ENCODE measurements at places on chromosomes 16 and 17.

DNA sequence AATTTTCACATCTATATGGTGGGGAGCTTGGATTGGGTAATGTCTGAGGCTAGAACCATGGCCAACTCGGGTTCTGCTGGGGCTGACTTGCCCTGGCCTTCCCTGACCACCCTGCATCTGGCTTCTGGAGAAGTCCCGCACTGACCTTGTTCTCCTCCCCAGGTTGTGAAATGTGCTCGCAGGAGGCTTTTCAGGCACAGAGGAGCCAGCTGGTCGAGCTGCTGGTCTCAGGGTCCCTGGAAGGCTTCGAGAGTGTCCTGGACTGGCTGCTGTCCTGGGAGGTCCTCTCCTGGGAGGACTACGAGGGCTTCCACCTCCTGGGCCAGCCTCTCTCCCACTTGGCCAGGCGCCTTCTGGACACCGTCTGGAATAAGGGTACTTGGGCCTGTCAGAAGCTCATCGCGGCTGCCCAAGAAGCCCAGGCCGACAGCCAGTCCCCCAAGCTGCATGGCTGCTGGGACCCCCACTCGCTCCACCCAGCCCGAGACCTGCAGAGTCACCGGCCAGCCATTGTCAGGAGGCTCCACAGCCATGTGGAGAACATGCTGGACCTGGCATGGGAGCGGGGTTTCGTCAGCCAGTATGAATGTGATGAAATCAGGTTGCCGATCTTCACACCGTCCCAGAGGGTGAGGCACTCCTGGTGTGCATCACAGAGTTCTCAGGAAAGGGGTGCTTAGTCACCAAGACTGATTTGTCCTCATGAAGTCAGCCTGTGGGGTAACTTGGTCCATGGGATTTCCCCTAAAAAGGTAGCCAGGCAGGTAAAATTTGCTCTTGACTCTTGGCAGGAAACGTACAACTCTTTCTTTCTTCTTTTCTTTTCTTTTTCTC, 6.1 kb downstream of the NOD2 start:
- DNase-seq, result no peak

DNA sequence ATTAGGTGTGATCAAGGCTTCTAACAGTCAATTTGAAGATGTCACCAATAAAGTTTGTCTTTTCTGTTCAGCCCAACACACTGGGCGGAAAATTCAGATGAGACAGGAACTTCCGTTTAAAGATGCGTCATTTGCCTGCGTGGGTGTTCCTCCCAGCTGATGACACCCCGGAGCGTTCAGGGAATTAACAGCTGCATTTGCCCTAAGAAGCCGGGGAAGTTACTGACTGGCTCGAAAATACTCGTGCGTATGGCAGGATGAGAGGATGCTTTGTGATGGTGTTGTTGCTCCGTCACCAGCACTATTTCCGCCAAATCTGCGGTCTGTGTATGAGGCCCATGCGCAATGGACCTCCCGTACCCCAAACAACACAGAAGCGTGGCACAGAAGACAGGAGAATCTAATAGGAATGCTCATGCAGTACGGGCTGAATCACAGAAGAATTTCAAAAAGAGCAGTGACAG, 11.9 kb upstream of the PVALEF start:
- no peak for DNase-seq

DNA sequence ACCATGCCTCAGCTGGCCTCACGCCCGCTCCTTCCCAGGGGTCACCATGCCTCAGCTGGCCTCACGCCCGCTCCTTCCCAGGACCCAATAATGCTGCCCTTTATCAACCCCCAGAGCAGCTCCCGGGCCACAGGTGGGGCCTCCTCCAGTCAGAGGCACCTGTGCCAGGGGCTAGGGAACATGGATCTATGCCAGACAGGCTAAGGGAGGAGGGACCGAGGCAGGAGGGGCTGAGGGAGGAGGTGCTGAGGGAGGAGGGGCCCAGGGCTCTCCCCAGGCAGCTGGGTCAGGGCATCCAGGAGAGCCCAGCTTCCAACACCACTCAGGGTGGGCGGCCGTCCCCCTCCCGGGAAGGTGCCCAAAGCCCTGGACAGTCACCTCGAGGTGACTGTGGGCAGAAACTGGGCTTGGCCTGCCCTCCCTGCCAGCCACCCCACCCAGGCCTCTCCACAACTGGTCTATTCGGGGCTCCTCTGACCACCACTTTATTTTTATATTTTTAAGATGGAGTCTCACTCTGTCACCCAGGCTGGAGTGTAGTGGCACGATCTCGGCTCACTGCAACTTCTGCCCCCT, 19.4 kb downstream of the UTS2R start:
- DNase-seq, result no peak

DNA sequence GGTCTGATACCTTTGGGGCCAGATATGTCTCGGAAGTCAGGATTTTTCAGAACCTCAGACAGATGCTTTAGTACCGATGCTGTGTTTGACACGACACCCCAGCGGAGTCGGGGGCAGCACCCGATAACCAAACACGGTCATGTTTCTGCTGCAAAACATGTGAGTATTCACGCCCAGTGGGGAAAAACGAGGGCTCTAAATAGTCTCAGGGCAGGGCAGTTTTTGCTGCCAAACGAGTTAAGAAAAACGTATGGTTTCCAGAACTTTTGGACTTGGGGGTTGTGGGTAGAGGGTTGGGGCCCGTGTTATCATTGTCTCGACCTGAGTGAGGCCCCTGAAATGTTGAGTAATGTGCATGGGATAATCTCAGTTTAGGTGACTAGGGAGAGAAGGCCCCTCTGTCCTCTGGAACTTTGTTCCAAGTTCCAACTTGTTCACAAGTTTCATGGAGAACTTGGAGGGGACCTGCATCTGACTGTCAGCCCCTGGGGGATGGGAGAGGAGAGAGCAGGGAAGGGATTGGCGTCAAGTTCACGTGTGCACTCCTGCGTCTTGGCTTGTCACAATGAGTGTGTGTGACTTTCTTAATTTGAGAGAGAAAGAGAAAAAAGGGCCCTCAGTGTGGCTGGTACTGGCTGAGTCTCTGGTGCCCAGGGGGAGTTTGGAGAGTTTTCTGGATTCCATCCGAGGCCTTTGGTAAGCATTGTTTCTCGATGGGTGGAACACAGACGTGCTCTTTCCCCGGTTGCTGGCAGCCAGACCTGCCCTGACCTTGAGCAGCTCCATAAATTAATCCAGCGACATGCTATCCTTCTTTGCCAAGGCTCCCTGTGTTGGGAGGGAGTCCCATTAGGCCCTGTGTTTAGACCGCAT, 83.9 kb upstream of the CIBAR2 start:
- DNase-seq, result no peak

GRCh38 chr16:50309156-50309526, 42.8 kb downstream of the ADCY7 start:
- no peak for DNase-seq

DNA sequence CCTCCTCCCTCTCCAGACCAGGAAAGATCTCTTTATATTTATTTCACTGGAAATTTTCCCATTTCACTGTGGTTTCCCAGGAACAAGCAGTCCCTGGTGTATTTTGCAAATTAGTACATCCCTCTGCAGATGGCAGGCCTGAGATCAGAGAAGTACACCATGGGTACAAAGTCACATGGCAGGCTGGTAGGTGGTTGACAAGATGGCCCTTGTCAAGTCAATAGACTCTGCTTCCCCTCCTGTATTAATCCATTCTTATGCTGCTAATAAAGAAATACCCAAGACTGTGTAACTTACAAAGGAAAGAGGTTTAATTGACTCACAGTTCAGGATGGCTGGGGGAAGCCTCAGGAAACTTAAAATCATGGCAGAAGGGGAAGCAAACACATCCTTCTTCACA, 51.6 kb upstream of the KSR1 start:
- no peak for DNase-seq

- DNase-seq, result no peak
Observed at GRCh38 chr16:28494121-28494851, at the start of gene APOBR. Gene APOBR, plus strand, starts transcription at chr16:28494643. Its CDS starts 39 bp downstream, at chr16:28494682.

DNA sequence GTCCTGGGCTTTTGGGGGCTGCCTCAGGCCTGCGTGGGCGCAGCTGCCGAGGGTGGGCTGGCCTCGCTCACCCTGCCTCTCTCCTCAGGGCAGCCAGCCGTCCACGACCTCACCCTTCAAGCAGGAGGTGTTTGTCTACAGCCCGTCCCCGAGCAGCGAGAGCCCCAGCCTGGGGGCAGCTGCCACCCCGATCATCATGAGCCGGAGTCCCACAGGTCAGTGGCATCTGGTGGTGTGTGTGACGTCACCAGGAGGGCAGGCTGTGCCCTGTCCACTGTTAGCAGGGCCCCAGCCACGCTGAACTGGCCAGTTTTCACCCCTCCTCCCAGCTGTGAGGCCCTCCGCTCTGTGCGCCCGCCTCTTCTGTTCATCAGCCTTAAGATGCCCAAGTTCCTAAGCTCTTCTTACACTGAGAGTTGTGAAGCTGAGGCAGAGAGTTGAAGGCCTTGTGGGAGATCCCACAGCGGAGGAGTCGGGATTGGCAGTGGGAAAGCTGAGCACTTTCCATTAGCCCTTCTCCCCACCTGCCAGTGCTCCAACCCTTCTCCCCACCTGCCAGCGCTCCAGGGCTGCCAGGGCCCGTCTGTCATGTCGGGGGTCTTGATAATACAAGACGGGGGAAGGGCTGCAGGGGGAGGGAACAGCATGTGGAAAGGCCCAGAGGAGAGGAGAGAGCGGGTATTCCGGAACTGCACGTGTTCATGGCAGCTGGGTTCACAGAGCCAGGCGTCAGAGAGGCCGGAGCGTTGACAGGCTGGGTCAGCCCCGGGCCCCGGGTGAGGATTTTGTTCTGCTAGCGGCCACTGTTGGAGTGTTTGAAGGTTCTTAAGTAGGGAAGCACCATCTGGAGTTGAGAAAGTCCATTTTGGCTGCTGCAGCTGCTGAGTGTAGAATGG, 36.3 kb downstream of the OR1D5 start:
- DNase-seq, result no peak

- DNase-seq, result no peak
Observed at GRCh38 chr16:89117227-89117974, 23.7 kb downstream of the ACSF3 start.

DNA sequence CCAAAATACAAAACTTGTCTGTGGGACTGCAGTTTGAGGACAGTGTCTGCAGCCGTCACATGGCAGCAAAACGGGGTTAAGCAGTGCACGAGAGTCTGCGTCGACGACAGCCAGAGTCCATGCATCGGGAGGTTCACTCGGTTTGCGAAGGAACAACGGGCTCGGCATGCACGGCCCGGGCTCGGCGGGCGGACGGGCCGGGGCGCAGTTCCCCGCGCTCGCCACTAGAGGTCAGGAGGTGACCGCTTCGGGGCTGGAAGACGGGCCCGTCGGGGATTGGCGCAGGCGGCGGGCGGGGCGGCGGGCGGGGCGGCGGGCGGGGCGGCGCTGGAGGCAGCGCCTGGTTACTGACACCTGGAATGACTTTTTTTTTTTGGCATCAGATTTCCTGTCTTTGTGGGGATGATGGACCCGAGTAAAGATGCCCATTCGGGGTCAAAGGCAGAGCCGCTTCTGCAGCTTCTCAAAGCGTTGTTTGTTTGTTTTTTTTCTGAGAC, 6.5 kb downstream of the SCGB1C2 start:
- no peak for DNase-seq

DNA sequence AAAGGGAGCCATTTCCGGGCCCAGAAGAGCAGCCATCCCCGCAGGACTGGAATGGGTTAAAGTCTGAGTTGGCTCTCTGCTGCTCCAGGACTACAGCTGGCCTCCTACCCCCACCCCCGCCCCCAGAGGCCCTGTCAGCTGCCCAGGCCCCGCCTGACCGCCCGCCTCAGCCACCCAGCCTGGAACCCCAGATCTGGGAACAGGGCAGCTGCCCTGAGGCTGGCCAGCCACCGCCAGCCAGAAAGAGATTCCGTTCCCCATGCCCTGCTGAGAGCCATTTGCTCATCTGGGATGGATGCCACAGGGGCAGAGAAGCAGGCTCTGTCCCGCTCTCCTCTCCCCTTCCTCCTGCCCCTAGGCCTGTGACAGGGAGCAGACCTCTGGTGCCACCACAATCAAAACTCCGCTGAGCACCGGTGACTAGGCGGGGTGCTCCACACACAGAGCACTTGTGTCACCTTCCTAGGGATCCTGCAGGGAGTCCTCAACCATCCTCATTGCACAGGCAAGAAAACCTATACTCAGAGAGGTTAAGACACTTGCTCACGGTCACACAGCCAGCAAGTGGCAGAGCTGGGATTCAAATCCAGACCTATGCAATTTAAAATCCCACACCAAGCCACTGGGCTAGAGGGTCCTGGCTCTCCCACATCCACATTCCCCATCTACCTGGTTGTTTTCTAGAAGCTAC, 44.1 kb downstream of the ZNF423 start:
- DNase-seq, result no peak

GRCh38 chr16:30054959-30055553, 10.5 kb upstream of the ALDOA start:
- DNase-seq, result no peak

- DNase-seq, result no peak
Observed at GRCh38 chr17:79789943-79790804, 6.7 kb downstream of the CBX8 start.

DNA sequence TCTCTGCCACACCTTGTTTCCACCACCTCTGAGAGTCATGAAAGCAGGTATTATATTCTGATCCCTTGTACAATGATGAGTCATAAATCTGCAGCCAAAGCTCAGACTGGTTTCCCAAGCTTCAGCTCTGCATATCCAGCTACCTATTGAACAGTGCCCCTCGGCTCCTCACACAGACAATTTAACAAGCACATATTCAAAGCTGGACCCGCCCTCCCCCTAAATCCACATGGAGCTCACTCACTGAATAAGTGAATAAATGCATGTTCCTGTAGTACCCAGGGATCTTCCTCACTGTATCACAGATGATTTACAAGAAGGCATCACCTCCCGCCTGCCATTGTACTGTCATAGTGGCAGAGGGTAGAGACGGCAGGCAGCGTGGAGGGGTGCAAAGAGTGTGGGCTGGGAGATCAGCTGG, 516.4 kb downstream of the GRIN2A start:
- DNase-seq, result no peak

- DNase-seq, result no peak
Observed at GRCh38 chr16:73014768-73015167, 33.2 kb downstream of the ZFHX3 start.

GRCh38 chr17:28726226-28726626, at the start of gene TLCD1:
Gene TLCD1, minus strand, starts transcription at chr17:28726233. Its CDS starts 136 bp downstream, at chr17:28726097.
- no peak for DNase-seq

GRCh38 chr16:770411-770810, 9.9 kb downstream of the MSLN start:
- DNase-seq, result no peak

DNA sequence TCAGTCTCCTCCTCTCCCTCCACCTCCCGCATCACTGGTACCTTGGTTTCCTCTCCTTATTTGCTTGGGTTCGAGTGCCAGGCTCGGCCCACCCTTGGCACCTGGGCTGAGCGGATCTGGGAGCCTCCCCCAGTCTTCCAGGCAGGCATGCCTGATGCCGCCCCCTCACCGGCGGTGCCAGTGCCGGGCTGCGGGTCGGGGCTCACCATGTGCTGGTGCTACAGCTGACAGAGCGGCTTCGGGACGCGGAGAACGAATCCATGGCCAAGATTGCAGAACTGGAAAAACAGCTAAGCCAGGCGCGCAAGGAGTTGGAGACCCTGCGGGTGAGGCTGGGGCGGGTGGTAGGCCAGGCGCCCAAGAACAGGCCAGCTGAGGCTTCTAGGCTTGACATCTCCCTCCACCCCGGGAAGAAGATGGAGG, 19.2 kb downstream of the FMNL1 start:
- no peak for DNase-seq

- DNase-seq, result no peak
Observed at GRCh38 chr16:48203974-48204824, 39.9 kb upstream of the LONP2 start.

Data from BJ (cell line).